ENCODE measurements at places on chromosomes 12 and 14.

- no peak for DNase-seq
Observed at GRCh38 chr12:108252523-108252922, 86.6 kb downstream of the CMKLR1 start.

DNA sequence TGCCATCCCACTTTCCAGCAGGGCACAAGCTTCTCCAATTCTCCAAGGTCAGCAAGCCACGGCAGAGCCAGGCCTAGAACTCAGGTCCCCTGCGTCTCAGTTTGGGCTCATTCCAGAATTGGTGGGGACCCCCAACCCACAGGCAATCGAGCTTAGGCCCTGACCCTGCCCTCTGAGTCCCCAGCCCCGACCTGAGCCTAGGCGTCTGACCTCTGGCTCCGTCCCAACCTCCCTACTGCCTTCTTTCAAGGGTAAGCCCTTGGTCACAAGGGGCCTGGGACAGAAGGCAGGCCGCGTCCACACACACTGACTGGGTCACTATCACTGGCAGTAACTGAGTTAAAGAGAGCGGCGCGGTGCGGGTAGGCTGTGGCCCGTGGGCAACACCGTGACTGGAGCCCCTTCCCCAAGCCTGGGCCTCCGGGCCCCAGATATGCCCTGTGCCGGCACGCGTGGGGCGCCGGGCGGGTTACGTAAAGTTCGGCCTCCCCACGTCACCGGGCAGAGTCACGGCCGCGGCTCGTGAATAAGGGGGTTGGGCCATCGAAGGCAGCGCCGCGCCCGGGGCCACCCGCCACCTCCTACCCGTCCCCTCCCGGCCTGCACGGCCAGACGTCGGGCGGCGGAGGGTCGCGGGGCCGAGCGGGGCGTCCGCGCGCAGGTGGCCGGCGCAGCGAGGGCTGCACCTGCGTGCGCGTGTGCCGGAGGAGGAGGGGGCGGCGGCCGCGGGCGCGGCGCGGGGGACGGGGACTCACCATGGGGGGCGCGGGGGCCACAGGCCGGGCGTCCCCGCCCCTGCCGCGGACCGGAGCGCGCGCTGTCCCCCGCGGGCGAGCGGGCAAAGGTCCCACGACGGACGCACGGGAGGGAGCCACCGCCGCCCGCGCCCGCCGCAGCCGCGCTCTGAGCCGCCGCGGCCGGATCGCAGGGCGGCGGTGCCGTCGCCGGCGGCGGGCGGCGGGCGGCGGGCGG, 516 bp downstream of the ANKRD9 start:
- peak; percentile 38 for DNase-seq

DNA sequence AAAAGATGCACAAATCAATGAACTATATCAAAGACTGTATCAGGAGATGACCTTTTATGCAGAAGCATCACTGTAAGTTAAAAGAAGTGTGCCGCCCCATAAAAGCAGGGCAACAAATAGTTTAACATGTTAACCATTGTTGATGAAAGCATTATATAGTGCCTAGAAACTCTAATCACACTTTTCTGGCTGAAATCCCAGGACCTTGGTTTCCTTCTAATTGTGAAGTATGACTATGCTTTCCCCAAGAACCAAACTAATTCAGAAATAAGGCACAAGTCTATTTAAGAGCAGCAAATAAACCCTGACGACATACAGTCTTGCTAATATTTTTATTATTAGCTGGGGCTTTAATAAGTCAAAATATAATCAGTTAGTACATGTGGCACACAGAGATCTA, 21.7 kb downstream of the RACGAP1 start:
- no peak for DNase-seq

DNA sequence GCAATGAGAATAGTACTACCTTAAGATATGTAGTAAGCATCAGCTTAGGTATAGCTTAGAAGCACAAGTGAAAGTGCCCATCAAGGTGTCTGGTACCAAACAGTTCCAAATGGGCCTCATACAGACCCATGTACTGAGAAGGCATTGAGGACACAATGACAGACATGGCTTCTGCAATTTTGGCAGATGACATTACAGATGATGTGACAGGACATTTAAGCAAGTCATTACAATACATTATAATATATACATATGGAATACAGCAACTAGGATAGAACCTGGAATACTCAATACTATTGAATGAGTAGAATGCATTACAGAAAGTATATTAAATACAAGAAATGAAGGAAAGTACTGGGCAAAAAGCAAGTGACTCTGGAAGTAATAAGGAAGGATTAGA, 256.4 kb downstream of the GXYLT1 start:
- no peak for DNase-seq

DNA sequence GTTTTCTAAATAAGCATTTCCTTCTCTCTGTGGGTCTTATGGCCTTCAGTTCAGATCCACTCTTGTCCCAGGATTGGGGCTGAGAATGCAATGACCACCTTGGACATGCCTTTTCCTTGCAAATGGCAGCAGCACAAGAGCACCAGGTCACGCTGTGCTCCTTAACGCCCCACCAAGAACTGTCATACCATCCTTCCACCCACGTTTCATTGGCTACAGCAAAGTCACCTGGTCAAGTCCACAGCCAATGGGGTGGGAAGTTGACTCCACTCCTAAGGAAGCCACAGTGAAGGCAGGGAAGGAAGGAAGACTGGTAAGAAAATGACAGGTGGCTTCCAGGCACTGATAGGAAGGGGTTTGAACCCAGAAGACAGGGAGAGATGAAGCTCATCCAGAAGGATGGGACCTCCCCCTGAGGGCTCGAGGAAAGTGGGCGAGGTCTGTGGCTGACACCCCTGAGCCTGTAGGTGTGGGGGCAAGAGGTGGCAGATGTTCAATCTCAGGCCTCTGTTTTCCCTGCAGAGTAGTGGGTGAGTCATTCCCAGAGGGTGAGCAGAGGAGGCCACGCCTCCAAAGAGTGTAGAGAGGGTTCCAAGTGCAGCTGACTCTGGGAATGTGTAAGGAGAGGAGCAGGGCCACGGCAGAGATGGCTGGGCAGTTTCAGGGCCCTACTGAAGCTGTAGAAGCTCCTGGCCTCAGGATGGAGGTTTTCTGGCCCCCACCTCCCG, 113.5 kb upstream of the VRK1 start:
- peak; percentile 4 for DNase-seq

- DNase-seq = no peak
Observed at GRCh38 chr12:50214018-50214417, 46.8 kb upstream of the CERS5 start.

DNA sequence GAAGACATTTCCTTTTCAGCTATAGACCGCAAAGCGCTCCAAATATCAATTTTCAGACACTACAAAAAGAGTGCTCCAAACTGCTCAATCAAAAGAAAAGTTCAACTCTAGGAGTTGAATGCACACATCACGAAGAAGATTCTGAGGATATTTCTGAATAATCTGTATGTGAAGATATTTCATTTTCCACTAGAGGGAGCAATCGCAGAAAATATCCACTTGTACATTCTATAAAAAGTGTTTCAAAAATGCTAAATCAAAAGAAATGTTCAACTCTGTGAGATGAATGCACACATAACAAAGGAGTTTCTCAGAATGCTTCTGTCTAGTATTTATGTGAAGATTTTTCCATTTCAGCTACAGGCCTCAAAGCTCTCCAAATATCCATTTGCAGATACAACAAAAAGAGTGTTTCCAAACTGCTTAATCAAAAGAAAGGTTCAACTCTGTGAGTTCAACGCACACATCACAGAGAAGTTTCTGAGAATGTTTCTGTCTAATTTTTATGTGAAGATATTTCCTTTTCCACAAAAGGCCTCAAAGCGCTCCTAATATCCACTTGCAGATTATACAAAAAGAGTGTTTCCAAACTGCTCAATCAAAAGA, 643.8 kb upstream of the ALG10B start:
- no peak for DNase-seq

DNA sequence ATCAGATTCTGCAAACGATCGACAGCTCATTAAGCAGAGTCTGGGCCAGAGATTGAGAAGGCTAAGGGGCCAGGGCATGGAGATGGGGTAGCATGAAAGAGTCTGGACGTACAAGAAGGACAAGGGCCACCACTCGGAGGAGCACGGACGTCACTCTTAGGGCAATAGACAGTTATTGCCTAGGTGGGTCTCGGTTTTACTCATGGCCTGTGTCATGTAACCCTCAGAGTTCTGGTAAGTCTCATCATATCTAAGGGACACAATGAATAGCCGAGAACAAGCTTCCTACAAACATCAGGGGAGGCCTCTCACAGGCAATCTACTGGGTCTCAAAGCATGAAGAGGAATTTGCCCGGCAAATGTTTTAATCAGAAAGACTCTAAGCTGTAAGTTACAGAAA, 30.4 kb upstream of the ITPK1 start:
- peak; percentile 74 for DNase-seq
